ENCODE measurements at places on chromosomes 12 and 14.

- DNase-seq, result peak; percentile 51
Observed at GRCh38 chr14:65805113-65805473, 392.6 kb downstream of the FUT8 start.

- DNase-seq, result no peak
Observed at GRCh38 chr14:92711976-92712653, 36.3 kb downstream of the LGMN start.

DNA sequence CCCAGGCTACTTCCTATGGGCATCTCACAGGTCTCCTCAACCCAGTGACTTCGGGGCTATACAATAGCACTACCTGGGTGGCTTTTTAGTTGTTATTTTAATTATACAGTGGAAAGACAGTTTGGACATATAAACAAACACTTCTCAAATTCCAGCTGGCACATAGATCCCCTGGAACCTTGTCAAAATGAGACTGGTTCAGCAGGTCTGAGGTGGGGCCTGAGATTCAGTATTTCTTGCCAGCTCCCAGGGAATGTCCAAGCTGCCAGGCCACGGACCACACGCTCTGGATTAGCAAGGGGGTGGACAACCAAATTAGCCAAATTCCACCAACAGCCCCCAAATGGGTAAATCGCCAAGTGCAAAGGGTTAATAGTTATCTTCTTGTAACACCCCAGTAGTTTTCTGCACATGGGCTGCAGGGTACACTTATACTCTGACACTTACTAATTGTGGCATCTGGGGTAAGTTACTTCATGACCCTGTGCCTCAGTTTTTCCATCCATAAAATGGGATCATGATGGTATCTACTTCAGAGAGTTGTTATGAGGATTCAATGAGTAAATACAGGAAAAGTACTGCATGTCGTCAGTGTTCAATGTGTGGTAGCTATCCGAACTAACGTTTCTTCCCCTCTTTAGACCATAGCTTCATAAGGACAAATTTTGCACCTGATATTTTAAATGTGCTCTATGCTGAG is 789.4 kb upstream of the TBX3 start:
- DNase-seq, result no peak

DNA sequence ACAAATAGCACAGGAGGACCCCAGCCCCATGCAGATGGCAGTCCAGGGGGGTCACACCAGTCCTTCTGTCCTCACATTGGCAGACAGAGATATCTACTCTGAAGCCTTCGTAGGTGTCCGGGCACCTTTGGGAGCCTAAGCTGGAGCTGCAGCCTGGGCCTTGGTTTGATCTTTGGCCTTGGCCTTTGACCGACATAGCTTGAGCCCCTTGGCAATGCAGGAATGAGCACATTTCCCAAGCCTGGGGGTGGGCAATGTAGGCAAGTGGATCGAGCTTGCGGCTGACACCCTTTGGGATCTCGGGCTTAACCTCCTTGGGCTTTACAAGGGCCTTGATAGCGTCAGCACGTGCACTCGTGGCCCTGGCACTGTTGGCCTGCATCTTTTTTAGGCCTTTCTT is 6.4 kb downstream of the COQ5 start:
- no peak for DNase-seq

- DNase-seq, result no peak
Observed at GRCh38 chr12:114697741-114698565, 14.0 kb upstream of the TBX3 start.

DNA sequence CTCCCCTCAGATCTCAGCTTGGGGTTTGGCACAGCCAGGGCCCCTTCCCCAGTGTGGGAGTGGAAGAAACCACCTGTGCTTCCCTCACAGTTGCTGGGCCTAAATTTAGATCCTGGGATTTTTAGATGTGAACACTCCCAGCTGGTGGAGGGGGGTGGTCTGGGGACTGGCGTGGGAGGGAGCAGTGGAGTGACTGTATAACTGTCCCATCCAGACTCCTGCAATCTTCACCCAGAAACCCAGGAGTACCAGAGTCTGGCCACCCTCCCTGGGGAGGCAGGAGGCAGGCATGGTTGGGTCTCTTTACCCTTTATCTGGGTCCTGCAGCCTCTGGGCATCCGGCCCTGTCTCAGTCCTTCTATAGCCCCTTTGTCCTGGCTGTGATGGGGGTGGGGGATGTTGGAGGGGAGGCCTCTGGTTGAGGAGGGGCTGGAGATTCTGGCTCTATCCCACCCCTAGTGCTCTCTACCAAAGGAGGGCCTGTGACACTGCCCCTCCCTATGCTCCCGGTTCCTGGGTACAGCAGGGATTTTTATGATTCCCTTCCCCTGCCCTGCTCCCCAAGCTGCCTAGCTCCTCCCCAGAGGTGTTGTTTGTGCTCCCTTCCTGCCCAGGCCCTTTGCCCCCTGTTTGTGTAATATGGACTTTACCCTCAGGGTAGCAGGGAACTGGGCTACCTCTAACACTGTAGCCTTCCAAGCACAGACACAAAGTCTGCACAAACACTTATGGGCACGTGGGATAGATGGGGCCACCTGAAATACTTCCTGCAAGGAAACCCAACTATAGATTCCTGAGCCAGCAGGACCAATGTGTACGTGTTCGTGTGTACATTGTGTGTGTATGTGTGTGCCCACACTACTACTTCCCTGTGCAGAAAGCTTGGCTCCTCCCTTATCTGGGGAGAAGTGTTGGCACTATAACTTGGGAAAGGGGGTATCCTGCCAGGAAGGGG is 1.7 kb downstream of the ERBB3 start:
- no peak for DNase-seq

DNA sequence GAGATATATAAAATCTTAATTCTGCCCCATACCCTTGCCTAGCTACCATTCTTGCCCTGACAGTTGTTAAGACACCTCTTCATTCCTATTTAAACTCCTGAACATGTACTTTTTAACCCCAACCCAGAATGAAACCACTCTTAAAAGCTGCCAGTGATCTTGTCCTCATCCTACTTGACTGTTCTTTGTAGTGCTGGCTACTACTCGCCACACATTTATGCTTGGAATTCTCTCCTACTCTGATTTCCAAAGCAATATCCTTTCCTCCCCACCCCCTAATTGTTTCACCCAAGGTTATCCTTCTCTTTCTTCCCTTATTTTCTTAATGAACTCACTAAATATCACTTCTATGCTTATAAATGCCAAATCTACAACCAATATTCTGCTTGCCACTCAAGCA is 4.1 kb downstream of the NFYB start:
- DNase-seq, result no peak

- no peak for DNase-seq
Observed at GRCh38 chr12:111277570-111277969, 91.3 kb downstream of the PHETA1 start.

GRCh38 chr12:38695057-38695456 is 210.3 kb downstream of the CPNE8 start:
- no peak for DNase-seq

- no peak for DNase-seq
Observed at GRCh38 chr12:125098676-125099408, 33.6 kb downstream of the AACS start.

- no peak for DNase-seq
Observed at GRCh38 chr12:1161197-1161596, 170.2 kb downstream of the ERC1 start.

DNA sequence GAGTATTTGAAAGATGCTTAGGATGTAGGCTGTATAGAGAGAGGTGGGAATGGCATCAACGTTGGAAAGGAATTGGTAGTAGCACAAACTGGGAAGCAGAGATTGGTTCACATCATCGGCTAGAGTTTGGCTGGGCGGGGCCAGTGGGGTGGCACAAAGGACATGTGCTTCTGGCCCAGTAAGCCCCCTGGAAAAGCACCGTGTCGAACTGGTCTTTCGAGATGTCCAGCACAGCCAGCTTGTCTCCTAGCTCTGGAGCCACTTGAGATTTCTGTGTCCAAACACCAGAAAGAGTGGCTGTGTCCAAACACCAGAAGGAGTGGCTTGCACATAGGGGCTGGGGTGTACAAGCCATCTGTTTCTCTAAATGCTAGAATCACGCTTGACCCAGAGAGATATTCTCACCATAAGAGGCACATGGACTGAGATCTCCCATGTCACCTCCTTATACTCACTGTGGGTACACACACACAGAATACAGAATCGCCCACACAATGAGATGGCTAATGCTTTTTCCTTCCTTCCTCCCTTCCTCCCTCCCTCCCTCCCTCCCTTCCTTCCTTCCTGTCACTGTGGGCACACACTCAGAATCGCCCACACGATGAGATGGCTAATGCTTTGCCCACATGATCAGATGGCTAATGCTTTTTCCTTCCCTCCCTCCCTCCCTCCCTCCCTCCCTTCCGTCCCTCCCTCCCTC is 41.8 kb upstream of the KCNK13 start:
- no peak for DNase-seq

DNA sequence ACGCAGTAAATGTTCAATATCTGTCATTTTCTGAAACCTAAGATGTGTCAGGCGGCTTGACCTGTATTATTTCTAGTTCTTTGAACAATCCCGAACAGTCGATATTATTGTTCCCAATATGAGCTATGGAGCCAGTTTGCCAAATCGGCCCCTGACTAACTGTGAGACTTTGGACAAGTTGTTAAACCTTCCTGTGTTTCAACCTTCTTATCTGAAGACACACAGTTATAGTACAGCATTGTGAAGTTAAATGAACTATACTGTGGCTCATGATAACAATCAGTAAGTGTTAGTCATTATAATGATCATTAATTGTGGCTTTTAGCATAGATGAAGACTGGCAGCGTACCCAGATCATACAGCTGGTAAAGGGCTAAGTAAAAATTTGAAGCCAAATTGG is 23.4 kb downstream of the DDX47 start:
- DNase-seq, result no peak

DNA sequence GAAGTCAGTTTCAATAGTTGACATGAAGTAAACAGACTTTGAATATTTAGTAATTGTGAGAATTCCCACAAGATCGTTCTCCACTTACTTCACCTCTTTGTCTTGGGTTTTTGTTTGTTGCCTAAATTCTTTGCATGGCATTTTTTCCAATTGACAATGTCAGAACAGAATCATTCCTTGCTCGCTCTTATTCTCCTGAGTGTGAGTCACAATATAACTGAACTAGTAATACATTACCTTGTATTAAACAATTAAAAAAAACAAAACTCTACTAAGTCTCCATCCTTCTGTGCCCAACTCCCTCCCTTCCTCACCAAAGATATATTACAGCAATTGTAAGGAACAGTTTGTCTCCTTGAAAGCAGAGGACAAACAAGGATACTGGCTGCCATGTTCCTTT is 638.8 kb upstream of the NOVA1 start:
- DNase-seq, result no peak

- DNase-seq, result no peak
Observed at GRCh38 chr12:53978477-53979356, 4.0 kb upstream of the HOTAIR start.

GRCh38 chr12:50162230-50162629 is 4.9 kb downstream of the CERS5 start:
- DNase-seq, result no peak

DNA sequence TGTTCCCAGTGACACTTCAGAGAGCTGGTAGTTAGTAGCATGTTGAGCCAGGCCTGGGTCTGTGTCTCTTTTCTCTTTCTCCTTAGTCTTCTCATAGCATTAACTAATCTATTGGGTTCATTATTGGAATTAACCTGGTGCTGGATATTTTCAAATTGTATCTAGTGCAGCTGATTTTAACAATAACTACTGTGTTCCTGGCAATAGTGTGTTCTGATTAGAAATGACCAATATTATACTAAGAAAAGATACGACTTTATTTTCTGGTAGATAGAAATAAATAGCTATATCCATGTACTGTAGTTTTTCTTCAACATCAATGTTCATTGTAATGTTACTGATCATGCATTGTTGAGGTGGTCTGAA is 3.0 kb downstream of the FOS start:
- DNase-seq, result no peak

DNA sequence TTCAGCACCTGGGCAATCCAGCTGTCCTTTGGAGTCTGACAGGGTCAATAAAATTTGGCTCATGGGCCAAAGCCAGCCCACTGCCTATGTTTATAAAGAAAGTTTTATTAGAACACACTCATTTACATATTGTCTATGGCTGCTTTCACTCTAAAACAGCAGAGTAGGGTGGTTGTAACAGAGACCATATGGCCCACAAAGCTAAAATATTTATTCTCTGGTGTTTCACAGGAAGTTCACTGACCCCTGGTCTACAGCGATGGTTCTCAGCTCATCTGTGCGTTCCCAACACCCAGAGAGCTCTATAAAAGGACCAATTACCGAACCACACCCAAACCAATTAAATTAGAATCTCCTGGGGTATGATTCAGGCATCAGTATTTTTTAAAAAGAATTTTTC is 37.7 kb upstream of the RTRAF start:
- DNase-seq, result no peak

DNA sequence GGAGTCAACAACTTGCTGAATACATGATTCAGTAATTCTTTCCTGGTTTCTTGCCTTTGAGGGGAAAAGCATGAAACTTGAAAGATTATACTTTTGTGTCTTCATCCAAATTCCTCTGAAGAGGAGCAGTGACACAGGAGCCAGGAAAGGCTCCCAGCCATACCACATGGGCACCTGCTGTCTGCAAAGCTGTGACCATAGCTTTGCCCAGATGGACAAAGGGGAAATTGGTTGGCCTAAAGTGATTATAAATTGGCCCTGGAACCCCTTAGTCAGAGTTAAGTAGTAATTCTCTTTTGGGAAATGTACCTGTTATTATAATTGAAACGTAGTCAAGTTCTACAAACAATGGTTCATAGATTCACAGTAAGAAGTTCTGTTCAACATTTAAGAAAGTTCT is 44.3 kb upstream of the DCN start:
- no peak for DNase-seq

DNA sequence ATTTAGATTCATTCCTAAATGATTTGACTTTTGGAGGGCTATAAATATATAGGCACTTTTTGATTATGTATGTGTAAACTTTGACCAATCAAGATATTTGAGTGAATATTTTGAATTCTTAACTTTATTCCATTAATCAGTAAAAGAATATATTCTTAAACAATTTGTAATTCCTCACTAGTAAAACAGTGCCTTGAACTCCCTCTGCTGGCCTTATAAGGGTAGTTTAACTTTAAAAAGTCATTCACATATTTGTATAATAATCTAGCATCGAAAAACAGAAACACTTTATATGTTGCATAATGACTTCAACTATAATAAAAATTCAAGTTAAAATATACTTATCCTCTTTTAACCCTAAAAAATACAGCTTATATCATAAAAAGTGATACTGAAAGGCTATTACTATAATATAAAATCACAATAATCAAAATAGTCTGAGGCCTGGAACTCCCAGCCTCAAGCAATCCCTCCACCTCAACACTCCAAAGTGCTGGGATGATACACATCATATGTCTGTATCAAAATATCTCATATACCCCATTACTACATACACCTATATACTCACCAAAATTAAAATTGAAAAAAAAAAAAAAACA is 31.2 kb downstream of the CCDC59 start:
- no peak for DNase-seq

DNA sequence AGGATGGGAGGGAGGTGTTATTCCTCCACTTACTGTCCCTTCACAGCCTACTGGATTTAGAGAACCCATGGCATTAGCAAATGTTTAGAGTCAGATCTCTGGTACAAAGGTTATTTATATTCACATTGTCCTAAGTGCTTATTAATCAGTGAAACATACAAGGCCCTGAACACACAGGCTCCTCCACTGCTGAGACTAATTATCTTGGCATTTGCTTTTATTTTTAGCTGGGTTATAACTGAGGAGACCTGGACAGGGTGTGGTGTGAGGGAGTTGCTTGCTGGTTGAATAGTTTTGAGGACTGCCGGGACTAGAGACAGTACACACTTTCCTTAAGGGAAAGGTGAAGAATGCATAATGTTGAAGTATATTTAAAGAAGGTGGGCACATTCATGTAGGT is 77.5 kb downstream of the FIGNL2 start:
- no peak for DNase-seq

Measured in T-helper 1 cell (primary cell).